Left renal cortex interstitium (tissue), 4 donors: ENCODE measurements at places on chromosomes 16 and 17. TPM values are rescaled to one million over a fixed set of nuclear protein-coding genes. Genes with fewer than 3 reads are reported as not detected.

- DNase-seq = no peak
These were observed 14.9 kb downstream of the CMTM4 start for GRCh38 chr16:66681676-66682075.

DNA sequence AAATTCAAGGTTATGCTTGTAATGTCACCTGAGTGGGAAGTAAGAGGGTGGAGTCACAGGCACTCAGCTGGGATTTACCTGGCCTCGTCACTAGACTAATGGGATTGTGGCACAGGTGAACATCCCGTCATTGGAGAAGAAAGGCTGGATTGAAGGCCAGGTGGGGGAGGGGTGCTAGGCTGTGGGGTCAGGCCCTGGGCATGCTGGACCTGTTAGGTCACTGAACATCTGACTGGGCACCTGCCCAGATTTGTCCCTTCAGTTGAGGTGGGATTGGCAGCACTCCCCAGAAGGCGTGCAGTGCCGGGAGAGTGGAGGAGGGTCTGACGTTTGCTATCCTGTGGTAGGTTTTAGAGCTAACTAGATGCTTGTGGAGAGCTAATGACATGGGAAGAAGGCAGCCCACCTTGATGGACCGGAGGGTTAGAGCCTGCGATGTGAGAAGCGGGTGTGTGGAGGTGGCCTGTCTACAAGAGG is 161.5 kb upstream of the ZNF267 start:
- DNase-seq = no peak

DNA sequence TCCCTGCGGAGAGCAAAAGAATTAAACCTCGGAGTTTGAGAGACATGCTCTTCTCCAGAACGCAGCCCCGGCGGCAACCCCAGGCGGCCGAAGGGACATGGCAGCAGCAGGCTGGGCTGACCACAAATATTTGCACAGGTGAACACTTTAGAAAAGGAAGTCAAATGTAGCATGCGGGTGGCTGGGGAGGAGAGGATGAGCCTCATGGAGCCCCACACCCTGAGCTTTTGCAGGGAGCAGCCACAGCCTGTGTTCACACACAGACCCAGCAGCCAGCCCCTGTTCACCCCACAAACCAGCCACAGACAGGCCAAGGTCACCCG is 17.8 kb downstream of the HS3ST6 start:
- DNase-seq = no peak

GRCh38 chr17:65360961-65361552 is 200.4 kb downstream of the AXIN2 start:
- no peak for DNase-seq

DNA sequence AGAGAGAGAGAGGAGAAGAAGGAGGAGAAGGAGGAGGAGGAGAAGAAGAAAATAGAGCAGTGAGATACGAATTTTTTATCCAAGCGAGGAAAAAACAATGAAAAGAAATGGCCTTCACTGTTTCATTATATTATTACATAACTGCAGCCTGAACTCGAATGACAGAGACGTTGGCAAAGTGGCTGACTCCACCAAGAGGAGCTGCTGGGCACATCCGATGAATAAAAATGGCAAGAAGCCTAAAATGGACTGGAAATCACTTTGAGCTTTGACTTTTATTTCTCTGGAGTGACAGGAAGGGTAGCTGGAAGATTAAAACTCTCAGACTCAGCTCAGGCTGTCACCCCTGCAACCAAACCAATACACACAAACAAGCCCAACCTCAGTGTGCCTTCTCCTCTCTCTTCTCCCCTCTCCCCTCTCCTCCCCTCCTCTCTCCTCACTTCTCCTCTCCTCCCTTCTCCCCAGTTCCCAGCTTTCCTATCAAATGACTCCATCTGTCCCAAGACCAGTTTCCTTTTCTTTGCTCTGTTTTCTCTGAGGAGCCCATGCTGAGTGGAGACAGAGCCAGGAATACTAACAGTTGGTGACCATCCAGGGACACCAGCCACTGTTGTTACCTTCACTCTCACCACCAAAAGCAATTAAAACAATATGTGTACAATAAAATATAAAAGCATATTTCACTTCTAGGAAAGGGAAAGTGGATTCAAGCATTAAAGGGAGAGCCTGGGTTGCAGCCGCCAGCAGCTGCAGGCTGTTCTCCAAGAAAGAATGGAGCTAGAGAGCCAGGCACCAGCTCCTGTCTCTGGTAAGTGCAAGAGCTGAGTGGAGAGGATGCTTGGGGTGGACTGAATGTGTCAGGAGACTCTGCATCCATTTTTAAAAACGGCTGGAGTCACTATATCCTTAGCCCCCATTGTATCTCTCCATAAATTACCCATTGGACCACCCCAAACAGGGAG is 51.2 kb downstream of the SOX9 start:
- no peak for DNase-seq

DNA sequence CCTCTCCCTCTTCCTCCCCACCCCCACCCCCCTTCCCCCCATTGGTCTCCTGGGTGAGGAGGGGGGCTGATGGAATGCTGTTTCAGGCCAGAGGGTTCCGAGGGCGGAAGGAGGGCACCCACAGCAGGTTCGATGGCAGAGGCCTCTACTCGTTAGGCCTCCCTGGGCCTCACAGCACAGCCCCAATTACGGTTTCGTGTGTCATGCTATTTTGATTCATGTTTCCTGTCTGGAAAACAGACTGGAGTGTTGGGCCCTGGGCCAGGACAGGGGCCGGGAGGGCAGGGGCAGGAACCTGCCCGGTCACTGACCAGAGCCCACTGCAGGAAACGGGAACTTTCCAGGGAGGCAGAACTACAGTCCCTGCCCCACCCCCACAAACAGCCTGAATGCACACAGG is 138.2 kb downstream of the C16orf95 start:
- DNase-seq = no peak

GRCh38 chr17:75412455-75413317 is 7.2 kb upstream of the GRB2 start:
- peak; percentile 71 for DNase-seq

- no peak for DNase-seq
These were observed 19.9 kb downstream of the TNRC6A start for GRCh38 chr16:24749310-24749709.

GRCh38 chr17:51793686-51794085 is 364.8 kb downstream of the CA10 start:
- DNase-seq = no peak

DNA sequence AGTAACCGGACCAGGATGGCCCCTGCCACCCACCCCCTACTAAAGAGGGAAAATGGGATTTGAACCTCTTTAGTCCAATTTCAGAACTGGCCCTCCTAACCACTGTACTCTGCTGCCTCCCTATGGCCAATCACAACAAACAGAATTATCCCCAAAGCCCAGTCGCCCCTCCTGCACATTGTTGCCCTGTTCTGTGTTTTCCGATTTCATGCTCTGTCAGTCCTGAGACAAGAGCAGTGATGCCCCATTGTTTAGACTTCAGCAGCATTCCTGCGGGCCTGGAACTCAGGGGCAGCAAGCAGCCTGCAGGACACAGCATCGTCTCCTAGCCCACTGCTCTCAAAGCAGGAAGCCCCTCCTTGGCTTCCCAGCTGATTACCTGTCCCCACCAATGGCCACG is 20.5 kb upstream of the KLHL11 start:
- no peak for DNase-seq

MMP28 gene
- 2.6 TPM for polyA plus RNA-seq

MARVELD3 gene
- 17.6 TPM for polyA plus RNA-seq

FOXN1 gene
- 0.33 TPM for polyA plus RNA-seq

DNA sequence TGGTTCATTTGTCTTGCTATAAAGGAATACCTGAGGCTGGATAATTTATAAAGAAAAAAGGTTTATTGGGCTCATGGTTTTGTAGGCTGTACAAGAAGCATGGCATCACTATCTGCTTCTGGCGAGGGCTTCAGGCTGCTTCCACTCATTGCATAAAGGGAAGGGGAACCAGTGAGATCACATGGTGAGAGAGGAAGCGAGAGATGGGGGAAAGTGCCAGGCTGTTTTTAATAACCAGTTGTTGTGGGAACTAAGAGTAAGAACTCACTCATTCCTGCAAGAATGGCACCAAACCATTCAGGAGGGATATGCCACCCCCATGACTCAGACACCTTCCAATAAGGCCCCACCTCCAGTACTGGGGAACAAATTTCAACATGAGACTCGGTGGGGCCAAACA is 24.3 kb downstream of the SPECC1 start:
- no peak for DNase-seq

- no peak for DNase-seq
These were observed 10.8 kb downstream of the SMTNL2 start for GRCh38 chr17:4594931-4595684.

BEAN1 gene
- polyA plus RNA-seq = 0.57 TPM

C17orf113 gene
- polyA plus RNA-seq = 6.4 TPM

DNA sequence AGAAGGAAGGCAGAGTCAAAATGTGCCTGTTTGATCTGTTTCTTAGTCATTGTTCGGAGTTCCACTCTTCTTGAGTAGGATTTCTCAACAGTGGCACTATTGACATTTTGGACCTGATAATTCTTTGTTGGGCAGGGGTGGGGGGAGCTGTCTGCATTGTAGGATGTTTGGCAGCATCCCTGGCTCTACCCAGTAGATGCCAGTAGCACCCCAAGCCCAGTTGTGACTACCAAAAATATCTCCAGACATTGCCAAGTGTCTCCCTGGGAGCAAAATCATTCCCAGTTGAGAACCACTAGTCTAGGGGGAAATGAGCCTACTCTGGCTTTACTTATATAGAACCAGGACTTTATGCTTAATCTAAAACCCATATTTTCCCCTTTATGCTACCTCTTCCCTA is 1.1 kb upstream of the GFOD2 start:
- DNase-seq = no peak

SLC2A4 gene
- polyA plus RNA-seq = 2.6 TPM

DNA sequence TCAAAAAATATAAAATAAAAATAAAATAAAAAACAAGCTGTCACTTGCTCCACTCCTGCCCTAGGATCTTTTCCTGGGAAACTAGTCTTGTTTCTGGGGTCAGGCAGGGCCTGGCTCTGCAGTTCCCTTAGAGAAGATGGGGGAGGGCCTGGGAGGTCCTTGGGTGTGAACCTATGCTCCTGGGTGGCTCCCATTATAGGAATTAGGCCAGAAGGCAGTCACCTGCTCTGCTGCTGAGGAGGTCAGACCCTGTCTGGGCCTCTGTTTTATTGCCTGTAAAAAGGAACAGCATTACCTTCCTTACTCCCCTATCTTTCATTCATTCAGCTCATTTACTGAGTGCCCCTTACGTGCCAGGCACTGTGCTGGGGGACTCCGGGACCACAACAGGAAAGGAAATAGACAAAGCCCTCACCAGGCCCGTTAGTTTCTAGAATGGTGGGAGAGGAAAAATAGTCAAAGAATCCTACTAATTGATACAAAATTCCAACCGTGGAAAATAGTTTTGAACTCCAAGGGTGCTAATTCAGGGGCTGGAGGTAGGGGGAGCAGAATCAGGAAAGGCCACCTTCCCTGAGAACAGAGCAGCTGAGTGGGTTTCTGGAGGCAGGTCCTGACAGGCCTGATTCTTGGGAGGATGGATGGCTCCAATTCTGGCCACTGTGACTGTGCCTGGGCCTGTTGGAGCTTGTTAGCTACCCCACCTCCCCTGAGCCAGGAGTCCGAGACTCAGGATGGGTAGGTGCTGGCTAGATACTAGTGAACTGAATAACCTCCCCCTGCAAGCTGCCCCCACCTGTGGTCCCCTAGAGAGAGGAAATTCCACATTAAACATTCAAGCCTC is 1.3 kb upstream of the SLC46A1 start:
- DNase-seq = no peak
